ENCODE measurements at places on chromosomes 13 and 19.

- no peak for DNase-seq
Observed at GRCh38 chr13:25177636-25178035, 5.5 kb upstream of the AMER2 start.

DNA sequence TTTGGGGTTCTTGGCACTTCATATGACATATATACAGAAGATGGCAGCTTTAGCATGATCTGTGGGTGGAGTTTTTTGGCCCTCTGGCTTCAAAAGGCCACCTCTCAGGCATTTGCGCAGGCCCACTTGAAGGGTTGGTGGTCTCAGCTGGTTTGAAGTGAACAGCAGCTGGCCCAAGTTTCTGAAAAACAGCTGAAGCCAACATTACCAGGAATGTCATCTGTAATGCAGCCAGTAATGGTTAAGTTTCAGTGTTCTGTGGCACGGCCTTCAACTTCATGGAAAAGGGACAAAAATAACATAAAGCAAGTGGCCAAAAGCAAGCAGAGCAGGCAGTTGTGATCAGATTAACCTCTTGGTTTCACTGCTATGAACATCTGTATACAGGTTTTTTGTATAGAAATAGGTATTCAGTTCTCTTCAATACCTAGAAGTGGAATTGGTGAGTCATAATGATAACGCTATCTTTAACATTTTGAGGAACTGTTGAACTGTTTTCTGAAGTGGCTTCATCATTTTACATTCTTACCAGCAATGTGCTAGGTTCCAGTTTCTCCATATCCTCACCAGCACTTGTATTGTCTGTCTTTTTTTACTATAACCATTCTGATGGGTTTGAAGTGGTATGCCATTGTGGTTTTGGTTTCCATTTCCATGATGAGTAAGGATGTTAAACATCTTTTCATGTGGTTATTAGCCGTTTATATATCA lies 245.4 kb downstream of the SHISA2 start:
- no peak for DNase-seq

GRCh38 chr19:45009625-45010255 lies 8.5 kb downstream of the RELB start:
- DNase-seq: no peak

DNA sequence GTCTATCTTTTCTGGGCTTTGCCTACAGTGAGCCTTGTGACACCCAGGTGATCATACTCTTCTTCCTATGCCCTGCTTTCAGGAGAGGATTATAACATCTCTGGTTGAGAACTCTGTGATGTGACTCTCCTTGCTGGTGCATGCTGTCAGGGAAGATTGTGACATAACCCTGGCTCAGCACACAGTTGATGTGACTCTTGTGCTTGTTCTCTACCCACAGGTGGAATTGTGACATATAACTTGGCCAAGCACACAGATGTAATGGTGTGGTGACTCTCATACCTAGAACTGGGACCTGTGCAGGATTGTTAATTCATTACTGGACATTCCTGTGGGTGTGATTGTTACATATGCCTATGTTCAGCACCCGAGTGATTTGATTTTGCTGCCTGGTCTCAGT lies 21.7 kb upstream of the ZNF254 start:
- no peak for DNase-seq

DNA sequence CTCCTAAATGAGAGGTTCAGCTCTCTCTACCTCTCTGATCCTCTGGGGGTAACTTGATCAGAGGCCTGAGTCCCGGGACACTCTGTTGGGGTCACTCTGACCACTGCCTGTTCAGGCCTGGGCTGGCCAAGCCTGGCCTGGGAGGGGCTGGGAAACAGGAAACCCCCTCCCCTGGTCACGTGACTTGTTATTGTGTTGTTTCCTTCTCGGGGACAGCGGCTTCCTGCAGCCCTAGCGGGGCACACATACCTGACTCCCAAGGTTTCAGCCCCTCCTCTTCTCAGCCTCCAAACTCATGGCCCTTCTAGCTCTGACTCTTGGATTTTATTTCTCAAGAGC lies at the start of gene USHBP1:
TSS of gene USHBP1 (minus strand) at position 105 of the 339 bp plus-strand sequence. CDS start 446 bp downstream, outside the sequence.
- no peak for DNase-seq

DNA sequence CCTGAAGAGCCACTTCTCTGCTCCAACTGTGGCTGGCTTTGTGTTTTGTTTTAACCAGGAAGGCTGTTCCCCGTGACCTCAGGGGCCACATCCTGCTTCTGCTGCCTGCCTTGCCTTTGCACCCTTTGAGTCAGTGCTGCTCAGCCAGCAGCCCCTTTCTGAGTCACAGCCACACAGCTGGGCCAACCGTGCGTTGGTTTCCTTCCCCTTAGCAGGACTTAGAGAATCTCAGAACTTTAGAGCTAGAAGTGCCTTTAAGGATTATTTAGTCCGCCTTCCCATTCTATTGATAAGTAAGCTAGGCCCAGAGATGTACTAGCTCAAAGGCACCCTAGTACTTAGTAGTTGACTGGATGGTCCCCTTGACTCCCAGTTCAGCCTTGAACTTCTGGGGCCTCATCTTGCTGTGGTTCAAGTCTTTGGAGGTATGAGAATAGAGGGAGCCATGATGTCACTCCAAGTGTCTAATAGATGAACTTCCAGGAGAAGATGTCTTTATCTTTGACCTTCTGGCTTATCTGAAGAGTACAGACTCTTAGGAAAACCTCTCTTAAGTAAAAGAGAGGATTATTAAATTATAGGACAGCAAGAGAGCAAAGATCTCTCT lies 8.0 kb downstream of the RGCC start:
- DNase-seq: peak; percentile 91

DNA sequence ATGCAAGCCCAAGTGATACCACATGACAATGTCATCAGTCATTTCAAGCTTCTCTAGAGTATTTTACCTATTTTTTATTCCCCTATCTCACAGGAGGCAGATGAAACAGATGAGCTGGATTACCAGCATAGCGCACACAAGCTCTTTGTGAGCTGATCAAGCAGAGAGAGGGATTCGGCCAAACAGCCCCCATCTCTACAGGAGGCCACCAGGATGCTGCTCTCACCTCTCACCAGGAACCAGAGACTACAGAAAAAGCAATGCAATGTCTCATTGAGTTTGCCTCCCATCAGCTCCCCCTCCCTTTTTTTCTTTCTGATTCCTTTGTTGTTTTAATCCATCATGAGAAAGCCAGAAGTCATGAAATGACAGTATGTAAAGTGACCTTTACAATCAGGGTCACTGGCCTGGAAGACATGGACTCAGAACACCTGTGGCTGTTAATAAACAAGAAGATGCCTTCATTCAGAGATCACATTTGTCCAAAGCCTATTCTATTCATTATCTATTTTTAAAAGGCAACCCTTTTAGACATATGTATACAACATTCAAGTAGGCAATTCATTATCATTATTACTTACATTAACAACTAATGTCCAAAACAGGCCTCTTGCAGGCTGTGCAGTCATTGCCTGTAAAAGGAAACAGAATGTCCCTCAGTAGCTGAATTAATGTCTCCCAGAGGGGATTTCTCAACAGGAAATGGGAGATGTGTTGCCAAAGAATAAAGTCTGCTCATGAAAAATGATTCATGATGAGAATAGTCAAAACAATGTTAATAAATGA lies 656.6 kb downstream of the TBC1D4 start:
- no peak for DNase-seq

DNA sequence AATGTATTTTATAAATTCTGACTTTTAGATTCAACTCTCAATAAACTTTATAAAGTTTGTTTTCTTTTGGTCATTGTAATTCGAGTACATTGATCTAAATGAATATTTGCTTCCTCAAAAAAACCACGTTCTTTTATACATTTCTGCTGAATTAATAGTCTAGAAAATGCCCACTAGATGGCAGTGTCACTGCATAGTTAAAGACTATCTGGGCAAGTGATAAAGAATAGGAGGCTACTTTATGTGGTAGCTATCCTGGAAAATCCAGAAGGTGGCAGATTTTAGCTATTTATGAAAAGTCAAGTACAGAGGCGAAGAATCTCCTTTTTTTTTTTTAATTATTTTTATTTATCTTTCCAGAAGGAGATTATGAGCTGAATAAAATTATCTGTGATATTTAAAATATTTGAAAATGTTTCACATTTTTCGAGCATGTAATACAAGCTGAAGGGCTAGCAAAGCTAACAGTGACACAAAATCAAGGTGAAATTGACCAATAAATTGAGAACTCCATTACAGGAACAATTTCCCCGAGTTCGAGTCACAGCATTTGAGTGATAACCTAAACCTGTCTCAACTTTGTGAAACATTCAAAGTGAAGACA lies 221.8 kb downstream of the OLFM4 start:
- no peak for DNase-seq

DNA sequence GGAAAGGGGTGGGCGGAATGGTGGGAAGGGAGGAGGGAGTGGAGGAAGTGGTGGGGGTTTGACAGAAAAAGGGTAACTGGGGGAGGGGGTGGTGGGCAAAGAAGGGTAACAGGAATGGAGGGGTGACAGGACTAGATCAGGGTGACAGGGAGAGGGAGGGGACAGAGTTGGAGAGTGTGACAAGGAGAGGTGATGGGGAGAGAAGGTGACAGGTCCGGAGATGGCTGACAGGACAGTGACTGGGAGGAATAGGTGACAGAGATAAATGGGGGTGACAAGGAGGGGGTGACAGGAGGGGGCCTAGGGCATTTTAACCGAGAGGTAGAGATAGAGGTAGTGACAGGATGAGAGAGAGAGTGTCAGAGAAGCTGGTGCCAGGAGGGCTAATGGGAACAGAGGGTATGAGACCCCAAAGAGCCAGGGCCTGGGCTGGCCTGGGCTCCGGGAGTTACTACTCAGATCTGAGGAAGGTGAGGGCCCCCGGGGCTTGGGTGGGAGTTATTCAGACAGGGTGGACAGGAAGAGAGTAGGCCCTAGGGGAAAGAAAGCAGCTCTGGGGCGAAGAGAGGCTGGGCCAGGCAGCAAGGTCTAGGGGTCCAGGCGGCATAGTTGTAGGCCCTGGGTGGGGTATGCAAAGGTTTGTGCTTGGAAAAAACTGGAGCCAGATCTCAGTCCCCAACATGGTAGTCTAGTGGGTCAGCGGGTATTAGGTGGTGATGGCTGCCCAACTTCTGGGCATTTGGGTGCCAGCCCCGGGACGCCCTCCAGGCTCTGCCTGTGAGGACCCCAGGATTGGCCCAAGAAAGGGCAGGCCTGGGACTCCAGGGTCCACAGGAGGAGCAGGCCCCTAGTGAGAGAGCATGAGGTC lies 660 bp downstream of the CIC start:
- no peak for DNase-seq

DNA sequence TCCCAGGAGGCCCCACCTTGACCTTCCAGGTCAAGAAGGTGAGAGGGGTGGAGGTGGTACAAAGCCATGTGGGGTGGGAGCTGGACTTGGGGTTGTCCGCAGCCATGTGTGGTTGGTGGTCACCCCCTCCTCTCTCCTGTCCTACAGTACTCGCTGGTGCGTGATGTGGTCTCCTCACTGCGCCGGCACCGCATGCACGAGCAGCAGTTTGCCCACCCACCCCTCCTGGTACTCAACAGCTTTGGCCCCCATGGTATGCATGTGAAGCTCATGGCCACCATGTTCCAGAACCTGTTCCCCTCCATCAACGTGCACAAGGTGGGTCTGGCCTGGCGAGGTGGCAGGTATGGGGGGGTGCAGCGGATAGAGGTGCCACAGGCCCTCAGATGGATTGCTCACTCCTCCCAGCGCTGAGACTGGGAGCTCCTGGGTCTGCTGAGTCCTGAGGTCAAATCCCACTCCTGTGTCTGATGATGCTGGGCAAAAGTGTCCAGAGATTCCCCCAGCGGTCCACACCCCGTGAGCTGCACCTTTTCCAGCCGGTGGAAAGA lies 1.7 kb downstream of the PPAN start:
- no peak for DNase-seq

- DNase-seq: no peak
Observed at GRCh38 chr19:43690890-43691289, 20.9 kb upstream of the PLAUR start.

DNA sequence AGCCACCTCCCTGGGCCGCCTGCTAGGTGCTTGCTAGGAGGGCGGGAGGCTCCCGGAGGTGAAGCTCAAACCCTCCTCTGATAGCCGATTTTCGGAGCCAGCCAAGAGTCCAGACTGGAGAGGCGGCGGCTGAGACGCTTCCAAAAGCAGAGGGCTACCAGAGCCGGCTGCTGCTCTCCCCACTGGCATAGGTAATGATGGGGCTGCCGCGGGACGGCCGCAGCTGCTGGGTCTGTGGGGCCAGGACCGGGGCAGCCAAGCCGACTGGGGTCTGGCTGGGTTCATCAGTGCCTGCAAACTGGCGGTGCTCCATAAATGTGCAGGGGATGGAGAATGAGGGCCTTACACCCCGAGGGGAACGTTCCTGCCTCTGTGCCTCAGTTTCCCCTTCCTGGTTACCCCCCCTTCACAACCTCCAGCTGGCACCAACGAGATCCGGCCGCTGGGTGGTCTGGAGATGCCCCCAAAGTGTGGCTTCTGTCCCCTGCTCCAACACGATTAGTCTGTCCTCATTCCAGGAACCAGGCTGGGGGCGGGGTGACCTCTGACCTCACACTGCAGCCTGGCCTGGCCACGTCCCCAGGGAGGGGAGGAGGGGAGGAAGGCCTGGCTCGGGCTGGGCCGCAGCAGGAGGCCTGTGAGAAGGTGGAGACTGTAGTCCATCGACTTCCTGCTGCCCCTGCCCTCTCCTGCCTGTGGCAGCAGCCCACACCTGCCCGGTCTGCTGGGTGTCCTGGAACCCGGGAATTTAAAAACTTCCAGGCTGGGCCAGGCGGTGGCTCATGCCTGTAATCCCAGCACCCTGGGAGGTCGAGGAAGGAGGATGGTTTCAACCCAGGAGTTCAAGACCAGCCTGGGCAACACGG lies 3.8 kb upstream of the WDR18 start:
- no peak for DNase-seq

DNA sequence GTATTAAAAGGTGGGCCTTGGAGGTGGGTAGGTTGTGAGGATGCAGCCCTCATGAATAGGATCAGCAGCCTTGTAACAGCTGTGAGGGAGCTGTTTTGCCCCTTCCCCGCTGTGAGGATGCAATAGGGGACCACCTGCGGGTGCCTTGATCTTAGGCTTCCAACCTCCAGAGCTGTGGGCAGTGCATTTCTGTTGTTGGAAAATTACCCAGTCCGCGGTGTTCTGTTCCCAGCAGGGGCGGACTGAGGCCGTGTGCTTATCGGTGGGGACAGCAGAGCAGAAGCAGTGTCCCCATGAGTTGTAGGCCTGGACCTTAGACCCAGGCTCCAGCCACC lies 54.8 kb upstream of the TEX29 start:
- no peak for DNase-seq

Data from stimulated activated CD8-positive, alpha-beta memory T cell treated with anti-CD3 and anti-CD28 coated beads, Interleukin-7, amount 100 ng/mL, for 48 hours (primary cell).